ENCODE measurements at places on chromosomes 7 and 10. TPM values are rescaled to one million over a fixed set of nuclear protein-coding genes. Genes with fewer than 3 reads are reported as not detected.

The CDNF gene
- 1.5 TPM for total RNA-seq

The ECHDC3 gene
- total RNA-seq, result 1.7 TPM

DNA sequence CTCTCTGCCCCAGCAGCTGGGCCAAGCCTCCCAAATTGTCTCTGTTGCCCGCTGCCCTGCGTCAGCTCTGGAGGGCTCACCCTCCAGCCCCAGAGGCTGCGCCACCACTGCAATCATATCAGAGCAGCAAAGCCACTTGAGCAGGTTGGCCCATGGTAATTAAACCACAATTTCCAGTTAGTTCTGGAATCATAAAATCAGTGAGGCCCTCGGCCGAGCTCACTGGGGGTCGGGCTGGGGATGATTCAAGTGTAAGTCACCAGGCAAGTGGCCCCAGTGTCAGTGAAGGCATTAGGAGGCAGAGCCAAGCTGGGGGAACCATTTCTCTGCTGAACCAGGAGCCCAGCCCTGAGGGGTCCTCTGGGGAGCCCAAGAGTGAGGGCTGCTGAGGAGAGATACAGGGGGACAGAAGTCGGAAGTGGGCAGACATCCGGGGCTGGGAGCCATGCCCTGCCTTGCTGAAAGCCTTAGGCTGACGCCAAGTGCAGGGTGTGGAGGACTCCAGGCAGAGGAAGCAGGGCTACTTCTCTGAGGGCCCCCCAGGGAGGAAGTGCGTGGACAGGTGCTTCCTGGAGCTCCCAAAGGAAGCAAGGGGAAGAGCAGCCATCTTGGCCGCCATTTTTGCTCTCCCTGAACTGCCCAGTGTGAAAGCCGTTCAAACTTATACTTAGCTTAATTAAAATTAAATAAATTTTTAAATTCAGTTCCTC lies 29.5 kb upstream of the SLC29A3 start:
- DNase-seq, result no peak

DNA sequence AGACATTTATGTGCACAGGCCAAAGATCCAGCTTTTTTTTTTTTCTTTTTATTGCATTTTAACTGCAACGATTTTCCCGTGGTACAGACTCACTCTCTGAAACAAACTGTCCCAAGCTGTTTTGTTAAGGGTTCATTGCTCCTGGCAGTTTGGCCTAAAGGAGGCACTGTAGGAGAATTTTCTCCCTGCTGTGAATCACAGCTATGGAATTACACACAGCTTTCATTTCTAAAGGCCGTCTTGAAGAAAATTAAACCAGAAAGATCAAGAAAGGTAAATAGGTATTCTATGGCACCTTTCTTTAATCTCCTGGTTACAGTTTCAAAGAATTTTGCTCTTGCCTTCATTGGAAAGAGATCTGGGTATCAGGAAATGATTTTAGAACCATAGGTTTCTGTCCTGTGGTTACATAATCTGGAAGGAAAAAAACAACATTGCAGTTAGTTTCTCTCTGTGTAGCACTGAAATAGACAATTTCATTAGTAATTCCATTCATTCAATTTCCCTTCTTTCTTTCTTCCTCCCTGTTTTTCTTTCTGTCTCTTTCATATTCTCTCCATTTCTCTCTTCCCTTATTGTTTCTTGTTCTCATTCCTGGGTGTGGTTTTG lies 51.2 kb downstream of the PDK4 start:
- no peak for DNase-seq

GRCh38 chr10:103197174-103197573 lies 4.1 kb upstream of the NT5C2 start:
- peak; percentile 59 for DNase-seq

GRCh38 chr7:5584096-5584495 lies 160.5 kb upstream of the TNRC18 start:
- DNase-seq, result no peak

GRCh38 chr10:87844837-87845623 lies 18.3 kb downstream of the KLLN start:
- no peak for DNase-seq

DNA sequence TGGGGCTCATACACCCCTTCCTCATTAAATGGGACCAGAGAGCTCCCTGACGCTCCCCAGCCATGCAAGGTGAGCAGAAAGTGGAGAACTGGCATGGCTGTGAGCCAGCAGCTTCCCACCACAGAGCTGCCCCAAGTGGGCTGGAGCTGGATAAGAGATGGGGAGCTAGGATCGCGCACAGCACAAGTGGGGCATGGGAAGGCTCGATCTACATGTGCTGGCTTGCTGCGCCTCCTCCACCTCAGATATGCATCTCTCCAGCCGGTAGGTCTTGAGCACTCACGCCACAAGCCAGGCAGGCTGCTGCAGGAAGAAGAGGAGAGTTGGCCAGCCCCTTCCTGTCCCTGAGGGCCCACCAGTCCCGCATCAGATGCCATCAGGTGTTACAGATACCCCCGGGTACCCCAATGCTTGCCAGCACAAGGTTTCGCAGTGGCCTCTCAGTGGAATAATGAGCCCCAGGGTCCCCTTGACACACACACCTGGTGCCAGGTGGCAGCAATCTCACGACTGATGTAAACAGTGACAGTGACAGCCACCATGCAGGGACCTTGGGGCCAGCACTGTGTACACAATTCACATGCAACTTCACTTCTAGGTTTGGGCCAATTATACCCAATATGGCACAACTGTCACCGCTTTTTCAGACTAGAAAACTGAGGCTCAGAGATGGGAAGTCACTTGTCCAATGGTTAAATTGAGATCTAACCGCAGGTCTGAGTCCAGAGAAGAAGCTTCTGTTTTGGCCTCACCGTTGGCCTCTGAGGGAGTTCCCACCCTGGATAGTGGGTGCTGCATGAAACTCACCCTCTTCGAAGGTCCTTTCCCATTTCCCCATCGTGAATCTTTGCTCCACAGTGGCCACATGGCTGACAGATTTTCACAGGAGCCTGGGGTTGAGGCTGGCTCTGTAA lies 79.3 kb downstream of the OAT start:
- no peak for DNase-seq

- DNase-seq, result no peak
Measured at GRCh38 chr10:74674927-74675326, 151.5 kb upstream of the KAT6B start.

All from activated CD8-positive, alpha-beta T cell treated with anti-CD3 and anti-CD28 coated beads for 36 hours (primary cell).